Smooth muscle cell of trachea (primary cell): ENCODE measurements at places on chromosomes 1 and 21. TPM values are rescaled to one million over a fixed set of nuclear protein-coding genes. Genes with fewer than 3 reads are reported as not detected.

Gene SFN
- total RNA-seq: 0.17 and 1.6 TPM in 2 replicates

Gene GCSAML
- total RNA-seq: not detected in 2 replicates

Gene PRAMEF12
- not detected in 2 replicates for total RNA-seq

Gene KCNK2
- total RNA-seq: 4.1 and 5.2 TPM in 2 replicates

Gene MMEL1
- under 0.01 and 1.3 TPM in 2 replicates for total RNA-seq

Gene DCST2
- under 0.01 TPM in 1 of 2 replicates, not detected in the other for total RNA-seq

Gene PALMD
- total RNA-seq: 1.7 and 2.0 TPM in 2 replicates

Gene ANKRD35
- 3.3 and 5.5 TPM in 2 replicates for total RNA-seq

Gene CTBS
- total RNA-seq: 13.2 and 19.6 TPM in 2 replicates
